ENCODE measurements at places on chromosomes 11 and 22.

GRCh38 chr11:28582506-28582905, 474.3 kb downstream of the METTL15 start:
- DNase-seq, result no peak

- no peak for DNase-seq
Measured at GRCh38 chr11:120858740-120859139, 165.2 kb upstream of the TBCEL start.

DNA sequence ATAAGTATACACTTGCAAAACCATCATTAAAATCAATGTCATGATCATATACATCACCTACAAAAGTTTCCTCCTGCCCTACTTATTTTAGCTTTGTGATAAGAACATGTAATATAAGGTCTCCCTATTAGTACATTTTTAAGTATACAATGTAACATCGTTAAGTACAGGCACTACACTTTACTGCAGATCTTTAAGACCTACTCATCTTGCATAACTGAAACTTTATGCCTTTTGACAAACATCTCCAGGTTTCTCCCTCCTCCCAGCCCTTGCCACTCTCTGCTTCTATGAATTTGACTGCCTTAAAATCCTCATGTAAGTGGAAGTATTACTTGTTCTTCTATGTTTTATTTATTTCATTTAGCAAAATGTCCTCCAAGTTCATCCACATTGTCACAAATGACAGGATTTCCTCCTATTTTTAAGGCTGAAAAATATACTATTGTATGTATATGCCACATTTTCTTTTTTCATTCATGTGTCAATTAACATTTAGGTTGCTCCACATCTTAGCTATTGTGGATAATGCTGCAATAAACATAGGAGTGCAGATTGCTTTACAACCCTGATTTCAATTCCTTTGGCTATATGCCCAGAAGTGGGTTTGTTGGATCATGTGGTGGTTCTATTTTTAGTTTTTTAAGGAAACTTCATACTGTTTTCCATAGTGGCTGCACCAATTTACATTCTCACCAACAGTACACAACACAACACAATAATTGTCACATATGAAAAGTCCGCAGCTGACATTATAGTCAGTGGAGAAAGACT, 471.1 kb upstream of the ANO3 start:
- no peak for DNase-seq

- DNase-seq, result no peak
Measured at GRCh38 chr11:75873417-75874221, 58.6 kb downstream of the UVRAG start.

DNA sequence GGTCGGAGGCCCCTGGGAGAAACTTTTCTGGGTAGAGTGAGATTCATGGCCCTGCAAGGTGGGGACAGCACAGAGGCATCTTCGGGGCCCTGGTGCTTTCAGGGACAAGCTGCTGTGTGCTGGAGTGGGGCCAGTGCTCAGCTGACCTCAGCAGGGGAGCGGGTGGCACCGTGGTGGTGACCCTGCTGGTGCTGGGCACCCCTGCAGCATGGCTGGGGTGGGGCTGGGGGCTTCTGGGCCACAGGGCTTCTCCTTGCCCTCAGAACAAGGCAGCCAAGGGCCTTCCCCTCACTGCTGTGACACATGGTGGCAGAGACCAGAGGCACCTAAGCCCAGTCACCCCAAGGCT, 24.9 kb upstream of the GNB1L start:
- no peak for DNase-seq
